Femur (tissue), 1 donor: ENCODE measurements at places on chromosomes 3 and 15.

GRCh38 chr3:65894126-65894525 lies 144.6 kb downstream of the MAGI1 start:
- no peak for DNase-seq

- DNase-seq, result no peak
These were observed 91.6 kb upstream of the LIPC start for GRCh38 chr15:58340176-58340575.

GRCh38 chr3:84666468-84666867 lies 292.3 kb upstream of the CADM2 start:
- DNase-seq, result no peak

GRCh38 chr15:75368689-75369239 lies 357 bp upstream of the MAN2C1 start:
- no peak for DNase-seq

GRCh38 chr3:46974421-46975171 lies 1.9 kb downstream of the CCDC12 start:
- no peak for DNase-seq
